ENCODE measurements at places on chromosomes 11 and 22. TPM values are rescaled to one million over a fixed set of nuclear protein-coding genes. Genes with fewer than 3 reads are reported as not detected.

GRCh38 chr11:46251954-46252353, 25.5 kb upstream of the CREB3L1 start:
- no peaks in the 10 kb centered on the region for H3K36me3 ChIP-seq
- H3K4me3 ChIP-seq: no peak overlapping the region
- no peak overlapping the region for H3K27ac ChIP-seq
- H3K4me1 ChIP-seq: no peaks in the 10 kb centered on the region

The SOX6 gene
- total RNA-seq: 9.6 TPM

- H3K36me3 ChIP-seq: no peaks in the 10 kb centered on the region
- peaks cover 10% of the 10 kb centered on the region for H3K4me1 ChIP-seq
- H3K27ac ChIP-seq: no peak overlapping the region
- H3K4me3 ChIP-seq: no peak overlapping the region
- H3K27me3 ChIP-seq: no peaks in the 10 kb centered on the region
Observed at GRCh38 chr11:133019545-133020371, 512.5 kb downstream of the OPCML start.

GRCh38 chr22:31248138-31248745, 36.1 kb downstream of the LIMK2 start:
- no peaks in the 10 kb centered on the region for H3K27me3 ChIP-seq
- H3K4me3 ChIP-seq: peak overlapping the region; percentile 21
- no peaks in the 10 kb centered on the region for H3K36me3 ChIP-seq
- peaks cover 28% of the 10 kb centered on the region for H3K4me1 ChIP-seq
- peak overlapping the region; percentile 63 for H3K27ac ChIP-seq

GRCh38 chr11:47507563-47508239, 45.2 kb downstream of the CELF1 start:
- H3K4me1 ChIP-seq: peaks cover 25% of the 10 kb centered on the region
- no peak for DNase-seq
- no peak overlapping the region for H3K4me3 ChIP-seq
- H3K27ac ChIP-seq: peak overlapping the region; percentile 92
- H3K36me3 ChIP-seq: no peaks in the 10 kb centered on the region

DNA sequence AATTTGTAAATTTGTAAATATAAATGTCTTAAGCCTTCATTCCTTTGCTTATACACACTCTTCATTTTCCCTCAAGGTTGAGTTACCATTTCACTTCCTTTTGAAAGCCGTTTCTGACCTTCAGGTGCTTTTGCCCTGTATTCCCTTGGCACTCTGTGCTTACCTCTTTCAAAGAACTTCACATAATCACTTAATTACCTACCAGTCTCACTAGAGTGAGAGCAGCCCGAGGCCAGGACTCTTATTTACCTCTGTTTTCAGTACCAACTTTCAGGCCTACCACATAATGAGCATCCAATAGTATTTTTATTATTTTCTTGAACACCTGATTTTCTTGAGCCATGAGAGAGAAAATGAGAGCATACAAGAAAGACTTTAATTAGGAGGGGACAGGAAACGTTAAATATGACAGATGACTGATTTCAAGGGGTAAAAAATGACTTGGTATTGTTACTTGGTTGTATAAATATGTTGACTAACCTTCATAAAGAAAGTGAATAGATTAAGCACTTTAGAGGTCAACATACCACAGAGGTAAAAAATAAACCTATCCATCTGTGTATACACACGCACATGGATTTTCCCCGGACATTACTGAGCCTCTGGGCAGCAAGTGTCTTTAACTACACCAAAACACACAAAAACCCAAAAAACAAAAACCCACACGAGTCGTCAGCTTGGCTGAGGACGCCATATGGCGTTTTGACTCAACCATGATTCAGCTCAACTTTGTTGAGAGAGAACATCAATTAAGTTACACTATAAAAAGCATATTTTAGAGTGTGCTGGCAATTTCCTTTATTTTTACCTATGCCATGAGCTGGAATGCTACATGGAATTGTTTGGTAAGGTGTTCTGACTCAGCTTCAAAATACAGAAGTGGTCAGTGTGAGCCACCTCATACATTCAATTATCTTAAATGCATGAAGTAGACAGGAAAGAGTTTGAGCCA, 7.6 kb downstream of the ATXN10 start:
- DNase-seq: no peak
- no peak overlapping the region for H3K27ac ChIP-seq
- H3K4me1 ChIP-seq: no peaks in the 10 kb centered on the region
- no peaks in the 10 kb centered on the region for H3K27me3 ChIP-seq

Measured in cardiac muscle cell (in vitro differentiated cells and primary cell).